ENCODE measurements at places on chromosomes 1 and 21. TPM values are rescaled to one million over a fixed set of nuclear protein-coding genes. Genes with fewer than 3 reads are reported as not detected.

The FCAMR gene
- 0.06 TPM for polyA plus RNA-seq

The CSF3R gene
- 1.9 TPM for polyA plus RNA-seq

The UTS2 gene
- polyA plus RNA-seq, result 0.56 TPM

The FCN3 gene
- 2.6 TPM for polyA plus RNA-seq

The CCDC24 gene
- 7.5 TPM for polyA plus RNA-seq

The BCAR3 gene
- polyA plus RNA-seq, result 9.4 TPM

The PIGR gene
- polyA plus RNA-seq, result 0.24 TPM
